Type B pancreatic cell (in vitro differentiated cells): ENCODE measurements at places on chromosomes 3 and 15. TPM values are rescaled to one million over a fixed set of nuclear protein-coding genes. Genes with fewer than 3 reads are reported as not detected.

DNA sequence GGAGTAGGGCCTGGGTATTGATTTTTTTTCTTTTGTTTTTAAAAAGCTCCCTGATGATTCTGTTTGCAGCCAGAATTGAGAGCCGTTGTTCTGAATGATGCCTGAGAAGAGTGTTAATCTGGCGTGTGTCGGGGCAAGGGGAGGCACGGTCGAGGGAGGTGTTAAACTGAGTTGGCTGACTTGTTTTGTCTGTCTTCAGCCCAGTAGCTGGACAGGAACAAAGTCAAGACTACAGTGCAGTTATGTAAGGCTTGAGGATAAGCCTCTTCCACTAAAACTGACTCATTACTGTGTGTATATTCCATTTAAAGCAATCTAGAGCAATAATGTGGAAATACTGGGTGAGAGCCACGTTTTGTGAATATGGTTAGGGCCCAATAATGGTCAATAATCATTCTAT lies 119.0 kb upstream of the DLG1 start:
- no peak for DNase-seq

- no peak for DNase-seq
Measured at GRCh38 chr15:52787123-52787503, 3.0 kb downstream of the ONECUT1 start.

The ASB14 gene
- total RNA-seq: not detected in 2 replicates

The EFCAB12 gene
- 1.2 and 6.0 TPM in 2 replicates for total RNA-seq
